ENCODE measurements at places on chromosomes 7 and 10.

- no peak for DNase-seq
These were observed 7.2 kb downstream of the HABP2 start for GRCh38 chr10:113560071-113560470.

DNA sequence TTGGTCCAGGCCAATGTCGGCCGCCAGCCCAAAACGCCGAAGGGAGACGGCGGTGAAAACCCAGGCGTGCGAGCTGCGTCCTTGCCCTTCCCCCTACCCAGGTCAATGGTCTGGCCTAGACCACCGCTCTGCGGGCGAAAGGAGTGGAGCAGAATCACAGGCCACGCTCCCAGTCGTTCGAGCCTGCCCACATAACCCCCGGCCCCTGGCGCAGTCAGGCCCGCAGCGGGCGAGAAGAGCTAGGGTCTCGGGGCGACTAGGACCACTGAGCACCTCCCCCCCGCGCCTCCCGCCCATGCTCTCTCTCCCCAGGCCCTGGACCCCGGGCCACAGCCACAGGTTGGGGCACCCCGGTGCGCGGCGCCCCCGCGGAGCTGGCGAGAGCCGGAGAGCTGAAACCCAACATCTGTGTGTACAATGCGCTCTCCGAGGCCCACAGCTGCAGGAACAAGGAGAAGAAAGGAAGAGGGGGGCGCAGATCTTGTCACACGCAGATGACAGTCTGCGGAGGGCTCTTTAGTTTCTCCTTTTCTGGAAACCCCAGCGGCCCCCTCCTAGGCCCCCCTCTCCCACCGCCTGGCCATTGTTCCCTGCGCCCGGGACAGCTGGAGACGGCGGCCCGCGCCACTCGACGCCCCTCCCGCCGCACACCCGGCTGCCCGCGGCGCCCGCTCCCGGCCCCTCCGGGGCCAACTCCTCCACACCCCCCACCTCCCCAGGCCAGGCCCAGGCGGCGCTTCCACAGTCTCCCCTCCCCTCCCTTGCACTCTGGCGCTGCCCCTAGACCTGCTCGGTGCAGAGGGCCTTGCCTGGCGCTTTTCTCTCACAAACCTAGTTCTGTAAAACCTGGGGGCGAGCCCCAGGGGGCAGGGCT is 355.0 kb downstream of the DNAJB6 start:
- DNase-seq = no peak

DNA sequence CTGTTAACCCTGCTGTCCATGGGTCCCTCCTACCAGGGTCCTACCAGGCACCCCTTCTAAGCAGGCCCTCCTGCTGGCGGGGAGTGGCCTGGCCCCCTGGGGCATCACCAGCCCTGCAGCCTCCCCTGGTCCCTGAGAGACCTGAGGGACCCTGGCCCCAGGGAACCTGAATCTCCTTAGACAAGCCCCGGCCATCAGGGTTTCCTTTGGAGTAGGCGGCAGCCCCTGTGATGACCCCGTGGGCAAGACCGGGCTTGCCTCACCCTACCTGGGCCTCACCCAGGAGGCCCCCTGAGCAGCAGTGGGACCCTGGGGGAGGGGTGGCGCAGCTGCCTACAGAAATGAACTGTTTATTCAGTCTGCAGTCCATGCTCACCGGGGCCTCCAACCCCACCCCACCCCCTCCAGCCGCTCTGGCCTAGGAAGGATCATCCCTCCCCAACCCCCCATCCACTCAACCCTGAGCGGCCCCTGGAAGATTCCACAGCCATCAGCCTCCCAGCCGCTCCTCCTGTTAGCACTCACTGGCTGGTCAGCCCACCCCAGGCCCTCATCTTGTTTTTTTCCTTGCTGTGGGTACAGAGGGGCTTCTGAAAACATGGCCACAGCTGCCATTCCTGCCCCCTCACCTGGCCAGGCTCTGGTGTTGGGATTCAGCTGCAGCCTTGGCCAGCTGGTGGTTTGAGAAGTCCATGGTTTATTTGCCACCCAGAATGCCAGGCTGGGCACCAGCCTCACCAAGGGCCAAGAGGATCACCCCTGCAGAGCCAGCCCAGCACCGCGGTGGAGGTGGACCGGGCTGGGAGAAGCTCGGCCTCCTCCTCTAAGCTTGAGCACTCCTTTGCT is 34.8 kb upstream of the CHST15 start:
- DNase-seq = no peak

GRCh38 chr7:12357508-12357907 is 46.2 kb downstream of the VWDE start:
- no peak for DNase-seq

- no peak for DNase-seq
These were observed 24.2 kb upstream of the CHST3 start for GRCh38 chr10:71939861-71940474.

GRCh38 chr7:123231021-123232000 is 31.5 kb upstream of the SLC13A1 start:
- no peak for DNase-seq

DNA sequence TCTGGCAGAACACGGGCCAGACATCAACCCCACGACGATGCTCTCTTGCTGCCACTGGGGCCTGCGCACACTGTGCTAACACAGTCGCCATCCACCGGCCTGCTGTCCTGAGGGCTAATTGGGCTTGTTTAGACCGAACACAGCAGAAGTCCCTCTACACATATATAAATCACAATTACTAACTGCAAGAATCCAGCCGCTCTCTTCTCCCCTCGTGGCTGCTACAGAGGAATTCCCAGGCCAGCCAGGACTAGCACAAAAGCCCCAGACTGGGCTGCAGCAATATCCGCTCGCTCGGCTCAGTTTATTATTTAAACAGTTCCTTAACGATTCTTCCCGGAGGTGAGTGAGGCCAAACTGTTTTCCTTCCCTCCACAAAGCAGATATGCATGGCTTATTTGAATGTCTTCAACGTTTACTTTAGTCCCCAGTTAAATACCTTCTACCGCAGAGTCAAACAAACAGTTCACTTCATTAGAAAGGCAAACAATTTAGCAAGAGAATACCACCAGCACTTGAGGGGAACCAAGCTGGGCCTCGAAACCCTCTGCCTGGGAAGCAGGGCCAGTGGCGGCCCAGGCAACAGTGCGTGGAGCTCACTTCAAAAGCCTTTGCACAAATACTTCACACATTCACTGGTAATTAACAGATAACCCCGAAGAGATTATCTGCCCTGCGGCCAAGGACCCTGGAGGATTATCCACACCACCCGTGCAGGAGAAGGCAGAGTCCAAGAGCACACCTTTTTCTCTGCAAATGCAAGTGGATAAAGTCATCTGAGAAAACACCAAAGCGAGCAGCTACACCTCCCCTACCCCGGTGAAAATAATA is 145.3 kb downstream of the GLI3 start:
- no peak for DNase-seq

- DNase-seq = no peak
These were observed 23.8 kb downstream of the DLD start for GRCh38 chr7:107914831-107915230.

DNA sequence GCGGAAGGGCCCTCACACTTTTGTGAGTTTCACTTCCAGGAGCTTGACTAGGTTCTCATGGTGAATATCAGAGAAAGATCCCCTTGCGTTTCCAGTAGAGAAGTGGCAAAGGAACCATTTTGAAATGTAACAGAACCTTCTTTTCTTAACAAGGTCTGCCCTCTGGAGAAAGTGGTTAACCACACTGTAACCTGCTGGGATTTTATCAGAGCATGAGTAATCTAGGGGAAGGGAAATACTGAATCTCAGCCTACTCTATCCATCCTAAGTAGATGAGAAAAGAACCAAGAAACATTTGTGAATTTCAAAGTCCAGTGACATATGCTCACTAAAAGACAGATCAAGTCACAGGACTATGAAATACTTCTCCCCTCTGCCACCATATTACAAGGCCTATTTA is 235.5 kb downstream of the ZEB1 start:
- no peak for DNase-seq

DNA sequence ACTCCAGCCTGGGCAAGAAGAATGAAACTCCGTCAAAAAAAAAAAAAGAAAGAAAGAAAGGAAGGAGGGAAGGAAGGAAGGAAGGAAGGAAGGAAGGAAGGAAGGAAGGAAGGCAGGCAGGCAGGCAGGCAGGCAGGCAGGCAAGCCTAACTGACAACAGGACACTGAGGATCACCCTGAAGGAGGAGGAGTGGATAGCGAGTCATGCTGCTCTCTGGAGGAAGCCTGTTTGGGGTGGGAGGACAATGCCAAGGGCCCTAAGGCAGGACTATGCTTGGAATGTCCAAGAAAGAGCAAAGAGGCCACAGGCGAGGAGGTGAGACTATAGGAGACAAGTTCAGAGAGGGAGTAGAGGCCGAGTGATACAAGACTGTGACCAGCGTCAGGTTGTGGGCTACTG is 107.0 kb upstream of the PARD3 start:
- no peak for DNase-seq

GRCh38 chr7:55034776-55035175 is 16.0 kb downstream of the EGFR start:
- no peak for DNase-seq
